ENCODE measurements at places on chromosomes 6 and 20.

GRCh38 chr6:110217266-110217665, 37.0 kb downstream of the CDC40 start:
- no peak for DNase-seq

- DNase-seq, result no peak
These were observed 178.8 kb upstream of the SNX9 start for GRCh38 chr6:157644043-157644810.

DNA sequence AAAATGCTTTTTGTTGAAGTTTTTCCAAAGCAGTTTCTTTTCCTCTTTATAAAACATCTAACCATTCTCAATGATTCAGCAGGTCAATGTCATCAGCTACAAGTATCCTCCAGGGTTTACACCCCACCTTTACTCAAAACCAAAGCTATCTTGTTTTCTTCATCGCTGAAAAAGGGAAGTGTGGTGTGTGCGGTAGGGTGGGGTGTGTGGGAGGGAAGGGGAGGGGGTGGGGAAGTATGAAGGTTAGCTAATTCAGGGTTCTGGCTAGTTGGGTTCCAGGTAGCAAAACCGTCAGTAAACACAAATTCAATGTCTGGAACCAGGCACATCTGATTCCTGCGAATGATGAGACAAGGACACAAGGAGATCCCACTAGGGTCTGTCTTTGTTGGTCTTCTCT, 189.6 kb downstream of the GJA10 start:
- DNase-seq, result no peak

- DNase-seq, result no peak
These were observed 114.1 kb downstream of the CD83 start for GRCh38 chr6:14231501-14232280.

GRCh38 chr6:17580518-17581048, 19.5 kb upstream of the FAM8A1 start:
- DNase-seq, result no peak

- no peak for DNase-seq
These were observed 18.9 kb downstream of the SERINC3 start for GRCh38 chr20:44502968-44503367.

DNA sequence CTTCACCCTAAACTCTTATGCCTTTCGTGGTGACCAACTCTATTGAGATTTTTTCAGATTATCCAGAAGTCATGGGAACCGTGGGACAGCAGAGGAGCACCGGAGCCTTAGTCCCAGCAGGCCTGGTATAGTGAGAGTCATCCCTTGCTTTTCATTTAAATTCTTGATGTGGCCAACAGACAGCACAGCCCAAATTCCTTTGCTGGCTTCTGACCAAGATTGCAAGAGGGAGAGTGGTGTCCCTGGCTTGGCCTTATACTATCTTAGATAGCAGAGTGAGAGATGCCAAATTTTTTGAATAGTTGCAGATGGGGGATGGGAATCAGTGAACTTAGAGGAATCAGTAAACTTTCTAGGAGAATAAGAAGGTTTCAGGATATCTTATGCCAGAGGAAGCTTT, 7.8 kb downstream of the STX11 start:
- DNase-seq, result no peak

- no peak for DNase-seq
These were observed 86.1 kb upstream of the AKIRIN2 start for GRCh38 chr6:87788141-87788540.

DNA sequence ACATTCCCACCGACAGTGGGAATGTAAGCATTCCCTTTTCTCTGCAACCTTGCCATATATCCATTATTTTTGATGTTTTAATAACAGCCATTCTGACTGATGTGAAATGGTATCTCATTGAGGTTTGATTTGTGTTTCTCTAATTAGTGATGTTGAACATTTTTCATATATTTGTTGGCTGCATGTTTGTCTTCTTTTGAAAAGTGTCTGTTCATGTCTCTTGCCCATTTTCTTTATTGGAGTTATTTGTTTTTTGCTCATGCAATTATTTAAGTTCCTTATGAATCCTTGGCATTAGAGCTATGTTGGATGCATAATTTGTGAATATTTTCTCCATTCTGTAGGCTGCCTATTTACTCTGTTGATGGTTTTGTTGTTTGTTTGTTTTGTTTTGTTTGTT, 18.0 kb upstream of the ABT1 start:
- no peak for DNase-seq

GRCh38 chr6:110185879-110186278, 5.7 kb downstream of the CDC40 start:
- no peak for DNase-seq

- DNase-seq, result no peak
These were observed 3.9 kb downstream of the ETV7 start for GRCh38 chr6:36383606-36384005.

GRCh38 chr20:41467220-41467619, 100.6 kb upstream of the EMILIN3 start:
- DNase-seq, result no peak

DNA sequence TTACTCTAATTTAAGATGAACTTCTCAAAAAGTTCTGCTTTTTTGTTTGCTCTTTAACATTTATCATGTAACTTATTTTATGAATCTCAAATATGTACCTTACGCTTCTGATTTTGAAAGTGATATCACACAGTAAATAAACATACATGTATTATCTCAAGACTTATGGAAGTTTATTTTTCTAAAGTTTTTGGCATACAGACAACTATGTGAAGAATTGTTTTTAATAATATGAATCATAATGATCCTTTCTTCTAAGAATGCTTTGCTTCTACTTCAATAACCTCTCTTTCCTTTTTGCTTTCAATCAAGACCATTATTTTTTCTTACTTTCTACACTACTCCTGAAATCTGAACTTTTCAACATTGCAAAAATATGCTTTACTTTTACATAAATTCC, 816.4 kb downstream of the EYS start:
- DNase-seq, result no peak

DNA sequence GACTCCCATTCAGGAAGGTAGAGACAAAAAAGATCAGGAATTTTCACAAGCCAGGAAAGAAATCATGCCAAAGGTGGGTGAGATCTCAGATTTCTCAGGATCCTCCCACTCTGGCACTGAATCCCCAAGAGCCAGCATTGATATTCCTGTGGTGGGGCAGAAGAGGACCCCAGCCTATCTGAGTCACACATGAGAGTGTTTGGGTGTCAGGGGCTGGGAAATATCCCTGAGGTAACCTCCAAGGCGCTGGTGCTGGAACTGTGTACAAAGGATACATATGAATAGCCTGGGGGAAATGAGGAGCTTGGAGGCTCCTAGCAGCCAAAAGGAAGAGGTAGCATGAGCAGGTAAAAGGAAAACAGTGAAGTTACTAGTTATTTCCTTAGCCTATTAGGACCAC, 369.4 kb downstream of the BTBD9 start:
- DNase-seq, result no peak

DNA sequence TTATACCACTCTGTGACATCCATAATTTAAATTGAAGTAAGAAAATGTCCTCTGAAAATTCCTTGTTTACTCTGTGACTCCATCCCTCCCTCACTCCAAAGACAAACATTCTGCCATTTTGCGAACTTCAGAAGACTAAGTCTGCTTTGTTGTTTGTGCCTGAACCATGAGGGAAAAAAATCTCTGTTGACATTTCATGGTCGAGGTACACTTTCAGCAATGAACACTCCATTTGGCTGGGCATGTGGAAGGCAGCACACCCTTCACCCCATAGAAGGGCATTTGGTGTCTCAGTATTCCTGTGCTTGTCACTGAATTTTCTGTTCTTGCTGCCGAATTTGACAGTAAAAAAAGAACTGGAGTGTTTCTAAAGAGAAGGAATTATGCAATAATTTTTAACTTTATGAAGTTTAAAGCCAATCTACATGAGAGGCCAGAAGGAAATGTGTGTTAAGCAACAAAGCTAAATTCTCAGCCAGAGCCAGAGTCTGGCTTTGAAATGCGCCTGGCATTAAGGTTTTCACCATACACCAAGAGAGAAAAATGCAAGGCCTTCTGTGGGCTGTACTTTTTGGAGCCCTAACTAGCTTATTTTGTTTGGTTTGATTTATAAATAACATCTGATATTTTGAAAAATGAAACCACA, 4.7 kb upstream of the PBOV1 start:
- no peak for DNase-seq

GRCh38 chr6:41728073-41728936, 7.1 kb downstream of the TFEB start:
- no peak for DNase-seq

DNA sequence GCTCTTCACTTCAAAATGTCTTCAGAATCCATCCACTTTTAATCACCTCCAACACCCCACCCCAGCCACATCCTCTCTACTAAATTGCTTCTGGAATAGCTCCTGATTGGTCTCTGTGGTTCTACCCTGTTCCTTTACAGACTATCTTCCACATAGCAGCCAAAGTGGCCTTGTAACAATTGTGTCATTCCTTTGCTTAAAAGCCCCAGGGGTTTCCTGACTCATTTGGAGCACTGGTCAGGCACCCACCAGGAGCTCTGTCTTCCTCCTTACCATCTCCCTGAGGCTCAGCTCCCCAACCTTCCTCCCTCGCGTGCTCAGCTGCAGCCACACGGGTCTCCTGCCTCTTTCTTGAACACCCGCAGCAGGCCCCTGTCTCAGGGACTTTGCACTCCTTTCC, 126.8 kb downstream of the HIVEP1 start:
- no peak for DNase-seq

- no peak for DNase-seq
These were observed 32.2 kb downstream of the RAMACL start for GRCh38 chr6:166554316-166554715.

GRCh38 chr6:47897247-47897646, 115.4 kb downstream of the OPN5 start:
- no peak for DNase-seq

GRCh38 chr6:154890874-154891273, 104.2 kb upstream of the TIAM2 start:
- no peak for DNase-seq

DNA sequence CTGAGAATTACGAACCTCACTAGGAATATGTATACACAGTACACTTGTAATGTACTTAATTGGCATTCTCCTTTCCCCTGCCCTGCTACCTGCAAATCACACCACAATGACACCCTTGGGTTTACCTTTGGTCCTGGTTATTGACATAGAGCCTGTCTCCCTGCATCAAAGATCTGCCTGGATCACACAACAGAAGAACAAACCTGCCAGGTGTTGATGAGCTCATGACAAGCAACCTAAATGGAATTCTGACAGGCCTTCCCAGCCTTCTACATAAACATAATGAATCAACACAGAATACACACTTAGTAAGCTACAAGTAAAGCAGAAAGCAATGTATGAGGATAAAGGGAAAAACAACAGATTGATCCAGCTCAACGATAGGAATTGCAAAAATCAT, 95.6 kb downstream of the HDGFL1 start:
- DNase-seq, result no peak

Data from neuronal stem cell (in vitro differentiated cells).